T-helper 22 cell (primary cell): ENCODE measurements at places on chromosomes 11 and 22.

DNA sequence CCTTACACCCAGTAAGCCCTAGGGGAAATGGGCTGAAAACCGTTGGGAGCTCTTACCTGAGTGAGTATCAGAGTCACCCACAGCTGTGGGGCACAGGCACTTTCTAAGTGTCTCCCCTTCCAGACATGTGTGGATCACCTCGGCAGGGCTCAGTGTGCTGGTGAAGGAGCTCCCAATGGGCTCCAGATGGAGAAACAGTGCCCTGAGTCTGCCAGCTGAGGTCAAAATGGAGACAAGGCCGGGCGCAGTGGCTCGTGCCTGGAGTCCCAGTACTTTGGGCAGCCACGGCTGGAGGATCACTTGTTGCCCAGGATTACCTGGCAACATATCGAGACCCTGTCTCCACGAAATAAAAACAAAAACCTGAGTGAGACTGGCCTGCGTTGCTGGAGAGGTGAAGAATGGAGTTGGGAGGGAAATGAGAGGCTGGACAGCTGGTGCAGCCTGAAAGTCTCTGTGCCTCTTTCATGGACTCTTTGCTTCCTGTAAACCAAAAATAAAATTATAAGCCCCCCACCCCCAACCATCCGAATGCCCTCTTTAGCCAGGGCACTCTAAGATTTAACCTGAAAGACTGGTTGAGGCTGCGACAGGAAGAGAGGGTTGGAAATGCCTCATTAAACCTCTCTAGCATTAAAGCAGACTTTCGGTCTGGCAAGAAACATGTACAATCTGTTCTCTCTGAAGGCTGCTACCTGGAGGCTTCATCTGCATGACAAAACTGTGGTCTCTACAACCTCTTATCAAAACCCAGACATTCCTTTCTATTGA lies 111.8 kb downstream of the SNX19 start:
- DNase-seq = no peak

DNA sequence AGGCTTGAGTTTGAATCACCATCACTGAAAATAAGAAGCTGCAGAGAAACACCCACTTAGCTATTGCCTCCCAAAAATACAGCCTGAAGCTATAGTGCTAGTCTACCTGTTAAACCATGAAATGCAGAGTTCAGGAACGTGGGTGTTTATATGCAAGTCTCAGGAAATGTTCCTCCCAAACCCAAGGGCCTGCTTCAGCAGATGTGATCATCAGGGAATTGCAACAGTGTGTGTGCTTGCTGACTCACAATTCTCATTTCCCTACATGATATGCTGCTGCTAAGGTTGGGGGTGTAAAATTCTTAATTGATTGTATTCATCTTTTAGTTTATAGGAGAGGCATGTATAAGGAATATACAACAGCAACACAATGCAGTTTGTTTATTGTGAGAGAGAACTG lies 49.6 kb downstream of the NUP98 start:
- DNase-seq = no peak

DNA sequence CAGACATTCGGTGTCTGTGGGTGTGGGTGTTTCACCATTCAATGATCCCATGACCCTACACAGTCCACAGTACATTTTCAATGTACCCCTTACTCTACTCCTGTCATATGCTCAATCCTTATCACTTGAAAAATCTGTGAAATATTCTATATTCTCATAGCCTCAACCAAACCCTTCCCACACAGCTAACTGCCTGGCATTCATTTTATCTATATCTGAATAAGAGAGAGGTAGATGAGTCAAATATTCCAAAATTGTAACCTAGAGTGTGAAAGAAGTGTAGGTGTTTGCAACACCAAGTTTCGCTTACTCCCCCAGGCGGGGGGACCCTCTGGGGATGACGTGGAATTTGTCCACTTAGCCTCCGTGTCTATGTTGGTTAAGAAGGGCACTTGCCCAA lies 354.8 kb downstream of the ETS1 start:
- no peak for DNase-seq

- DNase-seq = no peak
Observed at GRCh38 chr22:45270095-45271020, 14.4 kb upstream of the UPK3A start.

- DNase-seq = no peak
Observed at GRCh38 chr11:74627381-74627780, 35.0 kb downstream of the POLD3 start.

DNA sequence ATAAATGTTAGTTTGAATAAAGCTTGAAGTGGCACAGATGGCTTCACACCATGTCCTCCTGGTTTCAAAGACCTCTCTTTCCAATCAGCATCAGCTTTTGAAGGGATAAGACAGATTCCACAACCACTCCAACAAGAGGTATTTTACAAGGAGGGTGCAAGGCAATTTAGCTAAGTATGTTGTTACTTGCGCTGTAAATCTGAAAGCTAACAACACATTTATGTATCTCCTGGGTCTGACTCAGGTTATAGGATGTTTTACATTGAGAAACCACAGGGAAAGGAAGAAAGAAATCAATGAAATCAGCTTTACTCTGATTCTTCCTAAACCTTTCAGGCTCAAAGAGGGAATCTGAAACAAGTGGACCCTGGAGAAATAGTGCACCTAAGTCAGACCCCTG lies 12.1 kb downstream of the CWC15 start:
- DNase-seq = no peak

- no peak for DNase-seq
Observed at GRCh38 chr22:21052715-21053459, 7.1 kb downstream of the LRRC74B start.
